ENCODE measurements at places on chromosomes 6 and 20. TPM values are rescaled to one million over a fixed set of nuclear protein-coding genes. Genes with fewer than 3 reads are reported as not detected.

DNA sequence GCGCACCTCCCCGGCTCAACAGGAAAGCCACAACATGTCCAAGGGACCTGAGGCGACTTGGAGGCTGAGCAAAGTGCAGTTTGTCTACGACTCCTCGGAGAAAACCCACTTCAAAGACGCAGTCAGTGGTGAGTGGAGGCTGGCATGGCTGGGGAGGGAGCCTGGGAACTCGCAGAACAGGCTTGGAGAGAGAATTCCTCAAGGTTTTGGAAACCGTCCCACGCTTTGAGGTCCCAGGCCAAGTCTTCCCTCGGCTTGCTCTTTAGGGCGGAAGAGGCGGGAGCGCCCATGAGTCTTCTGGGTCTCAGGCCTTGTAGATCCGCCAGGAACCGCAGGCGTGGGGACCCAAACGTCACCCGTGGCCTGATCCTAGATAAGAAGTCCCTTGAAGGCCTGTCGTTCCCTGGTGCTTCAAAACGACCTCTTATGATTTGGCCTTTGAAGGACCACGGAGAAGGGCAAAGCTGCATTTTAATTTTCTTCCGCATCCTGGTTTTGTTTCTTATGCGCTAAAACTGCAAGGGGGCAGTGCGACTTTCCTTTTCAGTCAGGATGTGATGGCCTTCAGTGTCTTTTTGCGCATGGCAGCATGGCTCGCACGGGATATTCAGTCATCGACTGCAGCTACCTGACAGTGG lies 2.0 kb downstream of the LAMP5 start:
- no peaks in the 10 kb centered on the region for H3K36me3 ChIP-seq
- no peak overlapping the region for H3K27ac ChIP-seq
- H3K27me3 ChIP-seq: peaks cover 53% of the 10 kb centered on the region
- no peak overlapping the region for H3K4me3 ChIP-seq
- peaks cover 14% of the 10 kb centered on the region for H3K4me1 ChIP-seq
- DNase-seq: no peak

- H3K27me3 ChIP-seq: no peaks in the 10 kb centered on the region
- no peaks in the 10 kb centered on the region for H3K4me1 ChIP-seq
- no peak overlapping the region for H3K4me3 ChIP-seq
- no peaks in the 10 kb centered on the region for H3K36me3 ChIP-seq
Measured at GRCh38 chr6:155389130-155389529, 66.5 kb downstream of the NOX3 start.

GRCh38 chr6:1965596-1966224 lies 279.7 kb downstream of the GMDS start:
- H3K36me3 ChIP-seq: no peaks in the 10 kb centered on the region
- H3K4me1 ChIP-seq: peaks cover 3% of the 10 kb centered on the region
- H3K4me3 ChIP-seq: no peak overlapping the region
- H3K27ac ChIP-seq: no peak overlapping the region

GRCh38 chr20:33521461-33521860 lies 31.6 kb downstream of the CBFA2T2 start:
- H3K4me1 ChIP-seq: no peaks in the 10 kb centered on the region
- H3K27ac ChIP-seq: no peak overlapping the region
- H3K36me3 ChIP-seq: peaks cover 7% of the 10 kb centered on the region
- no peak for DNase-seq
- no peak overlapping the region for H3K4me3 ChIP-seq

- H3K27me3 ChIP-seq: no peaks in the 10 kb centered on the region
- peaks cover 3% of the 10 kb centered on the region for H3K4me1 ChIP-seq
- no peak for DNase-seq
- no peak overlapping the region for H3K4me3 ChIP-seq
Measured at GRCh38 chr6:34597605-34598353, 41.6 kb upstream of the SPDEF start.

DNA sequence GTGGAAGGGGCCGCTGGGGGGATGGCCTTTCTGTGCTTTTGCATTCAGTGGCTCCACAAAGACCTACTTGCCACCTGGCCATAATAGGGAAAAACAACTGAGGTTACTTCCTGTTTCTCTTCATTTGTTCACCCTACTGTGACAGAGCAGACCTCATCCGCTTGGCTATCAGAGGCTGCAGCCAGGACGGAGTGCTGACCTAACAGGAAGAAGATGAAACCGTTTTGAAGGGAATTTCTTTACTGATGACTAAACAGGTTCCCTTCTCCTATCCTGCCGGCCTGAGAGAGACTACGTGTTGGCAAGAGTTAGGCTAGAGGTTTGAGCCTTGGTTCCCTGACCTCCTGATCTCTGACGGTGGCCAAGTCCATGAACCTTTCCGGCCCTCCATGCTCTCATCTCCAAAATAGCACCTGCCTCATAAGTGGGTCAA lies 21.3 kb downstream of the PRR18 start:
- no peaks in the 10 kb centered on the region for H3K36me3 ChIP-seq
- peak; percentile 29 for DNase-seq
- peaks cover 29% of the 10 kb centered on the region for H3K27me3 ChIP-seq
- H3K27ac ChIP-seq: no peak overlapping the region
- no peak overlapping the region for H3K4me3 ChIP-seq
- no peaks in the 10 kb centered on the region for H3K4me1 ChIP-seq

GRCh38 chr6:54310377-54311152 lies 2.3 kb downstream of the TINAG start:
- DNase-seq: no peak
- no peak overlapping the region for H3K27ac ChIP-seq
- H3K4me1 ChIP-seq: no peaks in the 10 kb centered on the region
- H3K4me3 ChIP-seq: no peak overlapping the region

DNA sequence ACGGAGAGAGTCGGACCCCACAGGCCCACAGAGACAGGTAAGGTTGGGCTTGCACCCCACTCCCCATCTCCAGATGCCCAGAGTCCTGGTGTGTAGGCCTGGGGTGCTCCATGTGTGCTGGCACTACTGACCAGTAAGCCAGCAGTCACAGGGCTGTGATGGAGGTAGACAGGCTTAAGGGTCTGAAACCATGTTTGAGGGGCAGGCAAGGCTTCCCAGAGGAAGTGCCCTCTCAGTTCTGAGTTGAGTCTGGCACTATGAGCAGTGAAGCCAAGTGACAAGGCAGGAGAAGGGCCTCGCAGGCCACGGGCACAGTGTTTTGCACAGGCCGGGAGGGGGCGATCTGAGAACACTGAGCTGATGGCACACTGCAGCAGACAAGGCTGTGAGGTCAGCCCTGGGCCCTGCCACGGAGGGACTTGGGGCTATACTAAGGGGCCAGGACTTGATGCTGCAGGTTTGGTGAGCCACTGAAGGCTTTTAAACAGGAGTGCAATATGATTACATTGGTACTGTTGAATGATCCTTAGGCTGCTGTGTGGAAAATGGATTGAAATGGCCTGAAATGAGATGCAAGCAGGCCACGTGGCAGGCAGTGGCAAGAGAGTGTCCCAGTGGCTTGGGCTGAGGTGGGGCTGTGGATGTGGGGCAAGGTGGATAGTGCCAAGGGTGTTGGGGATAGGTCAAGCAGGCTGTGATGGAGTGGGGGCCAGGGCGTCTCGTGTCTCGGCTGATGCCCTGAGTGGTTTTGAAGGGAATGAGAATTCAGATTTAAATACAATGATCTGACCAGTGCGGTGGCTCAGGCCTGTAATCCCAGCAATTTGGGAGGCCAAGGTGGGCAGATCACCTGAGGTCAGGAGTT lies 20.3 kb downstream of the TTBK1 start:
- H3K27me3 ChIP-seq: no peaks in the 10 kb centered on the region
- peak; percentile 70 for DNase-seq
- peaks cover 8% of the 10 kb centered on the region for H3K4me1 ChIP-seq
- H3K27ac ChIP-seq: no peak overlapping the region
- no peak overlapping the region for H3K4me3 ChIP-seq

- H3K36me3 ChIP-seq: no peaks in the 10 kb centered on the region
- no peak overlapping the region for H3K4me3 ChIP-seq
- peak overlapping the region; percentile 51 for H3K27ac ChIP-seq
- DNase-seq: peak; percentile 60
- H3K27me3 ChIP-seq: no peaks in the 10 kb centered on the region
- no peaks in the 10 kb centered on the region for H3K4me1 ChIP-seq
Measured at GRCh38 chr6:32436995-32437836, 2.5 kb upstream of the HLA-DRA start.

GRCh38 chr6:118639054-118639964 lies 12.1 kb downstream of the CEP85L start:
- no peak for DNase-seq
- H3K36me3 ChIP-seq: no peaks in the 10 kb centered on the region
- no peaks in the 10 kb centered on the region for H3K27me3 ChIP-seq
- H3K27ac ChIP-seq: no peak overlapping the region
- H3K4me3 ChIP-seq: no peak overlapping the region

- H3K4me3 ChIP-seq: no peak overlapping the region
- H3K27me3 ChIP-seq: peaks cover 6% of the 10 kb centered on the region
- DNase-seq: no peak
- H3K4me1 ChIP-seq: peaks cover 39% of the 10 kb centered on the region
- no peak overlapping the region for H3K27ac ChIP-seq
- H3K36me3 ChIP-seq: no peaks in the 10 kb centered on the region
Measured at GRCh38 chr6:168420706-168421105, 20.3 kb upstream of the SMOC2 start.

GRCh38 chr6:12776291-12776690 lies 59.7 kb downstream of the PHACTR1 start:
- H3K27ac ChIP-seq: no peak overlapping the region
- no peaks in the 10 kb centered on the region for H3K27me3 ChIP-seq
- no peaks in the 10 kb centered on the region for H3K36me3 ChIP-seq
- no peak overlapping the region for H3K4me3 ChIP-seq
- no peaks in the 10 kb centered on the region for H3K4me1 ChIP-seq

DNA sequence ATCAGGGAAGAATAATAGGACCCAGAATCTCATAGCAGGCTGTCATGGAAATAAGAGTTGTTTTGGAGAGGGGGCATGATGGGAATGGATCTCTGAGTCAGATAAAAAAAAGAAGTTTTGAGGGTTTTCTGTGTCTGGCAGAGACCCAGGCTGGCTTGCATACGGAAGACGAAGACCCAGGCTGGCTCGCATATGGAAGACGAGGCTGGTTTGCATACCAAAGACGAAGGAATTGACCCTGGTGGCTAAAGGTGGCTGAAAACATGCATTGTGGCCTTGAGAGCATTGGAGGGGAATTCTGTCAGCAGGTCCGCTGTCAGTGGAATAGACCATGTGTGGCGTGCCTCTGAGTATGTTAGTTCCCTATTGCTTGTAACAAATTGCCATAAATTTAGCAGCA lies 335.1 kb downstream of the BTBD3 start:
- no peak overlapping the region for H3K4me3 ChIP-seq
- no peaks in the 10 kb centered on the region for H3K4me1 ChIP-seq
- no peak overlapping the region for H3K27ac ChIP-seq
- no peaks in the 10 kb centered on the region for H3K36me3 ChIP-seq
- DNase-seq: no peak
- no peaks in the 10 kb centered on the region for H3K27me3 ChIP-seq

DNA sequence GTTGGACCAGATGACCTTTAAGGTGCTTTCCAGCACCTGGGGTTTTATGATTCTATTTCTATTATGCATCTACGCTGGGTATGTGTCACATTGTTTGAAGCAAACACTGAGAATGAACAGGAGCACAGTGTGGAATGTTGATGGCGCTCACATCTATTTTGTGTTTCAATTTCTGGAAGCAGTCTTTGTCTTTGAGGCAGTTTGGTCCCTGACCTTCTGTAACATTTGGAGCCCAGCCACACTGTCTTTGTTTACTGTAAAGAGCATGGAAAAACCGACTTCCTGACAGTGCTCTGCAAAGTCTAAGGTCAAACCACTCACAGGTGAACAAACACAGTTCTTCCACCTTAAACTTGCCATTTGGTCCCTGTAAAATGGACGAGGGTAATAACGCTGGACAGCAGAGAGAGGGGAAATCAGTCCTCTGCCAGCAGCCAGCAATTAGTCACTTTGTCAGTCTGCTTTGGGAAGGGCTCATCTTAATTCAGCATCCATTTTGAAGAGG lies 155.5 kb downstream of the PRL start:
- H3K27me3 ChIP-seq: no peaks in the 10 kb centered on the region
- H3K4me3 ChIP-seq: no peak overlapping the region
- DNase-seq: peak; percentile 76
- no peak overlapping the region for H3K27ac ChIP-seq
- no peaks in the 10 kb centered on the region for H3K36me3 ChIP-seq

GRCh38 chr20:62549029-62549428 lies 73.2 kb upstream of the GATA5 start:
- DNase-seq: no peak
- peaks cover 61% of the 10 kb centered on the region for H3K27me3 ChIP-seq
- peak overlapping the region; percentile 19 for H3K4me3 ChIP-seq
- peaks cover 38% of the 10 kb centered on the region for H3K4me1 ChIP-seq
- H3K27ac ChIP-seq: peak overlapping the region; percentile 89

PREX1 gene
- 17.3 TPM for total RNA-seq

BPIFB1 gene
- not detected for total RNA-seq

TFAP2A gene
- total RNA-seq: 0.13 TPM

DNA sequence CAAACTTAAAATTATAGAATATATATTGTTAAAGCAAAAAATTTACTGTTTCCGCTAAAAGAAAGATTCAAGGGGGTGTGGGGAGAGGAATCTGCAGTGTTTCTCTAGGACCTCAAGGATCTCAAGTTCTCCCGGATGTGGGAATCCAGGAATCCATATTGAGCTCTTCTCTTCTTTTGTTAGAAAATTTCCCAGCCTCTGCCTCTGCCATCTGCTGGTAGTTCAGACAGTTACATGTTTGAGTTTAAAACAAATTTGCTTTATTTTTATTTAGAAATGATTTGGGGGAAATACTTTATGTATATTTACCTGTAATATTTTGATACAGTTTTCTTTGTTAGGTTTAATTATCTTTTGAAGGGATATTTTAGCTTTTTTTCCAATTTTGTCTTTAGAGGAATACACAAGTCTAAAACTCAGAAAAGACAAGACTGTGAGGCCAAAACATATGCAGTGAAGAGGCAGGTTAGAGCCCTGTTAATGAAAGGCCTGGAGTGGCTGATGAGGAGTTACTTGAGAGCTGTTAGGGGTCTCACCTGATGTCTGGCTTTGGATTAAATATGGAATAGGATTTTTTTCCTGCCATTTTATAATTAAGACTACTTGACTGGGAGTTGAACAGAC lies 268.8 kb downstream of the ARID1B start:
- no peak overlapping the region for H3K4me3 ChIP-seq
- DNase-seq: peak; percentile 50
- peaks cover 2% of the 10 kb centered on the region for H3K4me1 ChIP-seq
- H3K36me3 ChIP-seq: no peaks in the 10 kb centered on the region

GRCh38 chr6:32110632-32111031 lies 1.5 kb upstream of the TNXB start:
- peaks cover 18% of the 10 kb centered on the region for H3K36me3 ChIP-seq
- H3K27ac ChIP-seq: peak overlapping the region; percentile 98
- H3K4me1 ChIP-seq: peaks cover 87% of the 10 kb centered on the region
- H3K4me3 ChIP-seq: no peak overlapping the region
- DNase-seq: peak; percentile 84

DNA sequence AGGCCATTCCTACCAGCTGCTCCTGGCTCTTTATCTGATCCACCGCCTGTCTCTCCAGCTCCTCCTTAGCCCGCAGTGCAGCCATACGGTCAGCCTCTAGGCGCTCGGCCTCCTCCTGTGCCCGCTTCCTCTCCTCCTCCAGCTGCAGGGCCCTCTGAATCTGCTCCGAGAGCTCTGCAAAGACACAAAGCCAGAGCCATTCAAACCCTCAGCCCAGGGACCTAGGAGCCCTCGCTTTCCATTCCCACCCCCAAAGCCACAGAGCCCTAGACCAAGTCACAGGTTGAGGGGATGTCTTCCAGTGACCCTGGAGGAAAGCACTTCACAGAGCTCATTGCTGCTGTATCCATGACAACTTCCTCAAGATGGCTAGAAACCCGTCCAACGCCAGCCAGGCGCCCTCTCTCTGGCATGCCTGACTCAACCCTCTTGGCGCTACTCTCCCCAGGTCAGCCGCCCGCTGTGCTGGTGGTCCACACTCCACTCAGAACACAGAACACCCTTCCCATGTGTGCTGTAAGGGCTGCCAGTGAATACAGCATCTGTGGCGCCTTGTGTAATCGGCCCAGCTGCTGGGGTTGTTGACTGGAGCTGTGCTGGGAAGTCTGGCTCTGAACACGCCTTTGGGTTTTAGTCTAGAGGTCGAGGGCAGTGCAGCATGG lies 49.3 kb downstream of the EZR start:
- H3K27me3 ChIP-seq: no peaks in the 10 kb centered on the region
- DNase-seq: peak; percentile 84
- H3K4me3 ChIP-seq: no peak overlapping the region
- H3K4me1 ChIP-seq: peaks cover 44% of the 10 kb centered on the region
